Femur (tissue), 1 donor: ENCODE measurements at places on chromosomes 7 and 10.

DNA sequence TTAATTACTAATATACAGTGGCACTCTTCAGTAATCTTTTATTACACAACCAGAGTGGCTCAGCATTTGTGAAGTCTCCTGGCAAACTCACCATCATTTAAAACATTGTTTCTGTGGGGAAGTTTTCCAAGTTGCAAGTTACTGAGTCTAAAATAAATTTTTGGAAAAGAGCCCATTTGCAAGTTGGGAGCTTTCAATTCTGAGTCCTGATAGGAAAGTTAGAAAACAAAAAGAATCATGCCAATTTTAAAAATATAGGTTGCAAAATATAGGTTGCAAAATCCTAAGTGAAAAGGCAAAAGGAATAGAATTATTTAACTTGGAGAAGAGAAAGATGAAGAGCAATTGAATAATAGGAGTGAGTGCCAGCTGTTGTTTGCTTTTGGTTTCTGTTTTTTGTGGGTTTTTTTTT lies 378.8 kb upstream of the C7orf33 start:
- DNase-seq: no peak

DNA sequence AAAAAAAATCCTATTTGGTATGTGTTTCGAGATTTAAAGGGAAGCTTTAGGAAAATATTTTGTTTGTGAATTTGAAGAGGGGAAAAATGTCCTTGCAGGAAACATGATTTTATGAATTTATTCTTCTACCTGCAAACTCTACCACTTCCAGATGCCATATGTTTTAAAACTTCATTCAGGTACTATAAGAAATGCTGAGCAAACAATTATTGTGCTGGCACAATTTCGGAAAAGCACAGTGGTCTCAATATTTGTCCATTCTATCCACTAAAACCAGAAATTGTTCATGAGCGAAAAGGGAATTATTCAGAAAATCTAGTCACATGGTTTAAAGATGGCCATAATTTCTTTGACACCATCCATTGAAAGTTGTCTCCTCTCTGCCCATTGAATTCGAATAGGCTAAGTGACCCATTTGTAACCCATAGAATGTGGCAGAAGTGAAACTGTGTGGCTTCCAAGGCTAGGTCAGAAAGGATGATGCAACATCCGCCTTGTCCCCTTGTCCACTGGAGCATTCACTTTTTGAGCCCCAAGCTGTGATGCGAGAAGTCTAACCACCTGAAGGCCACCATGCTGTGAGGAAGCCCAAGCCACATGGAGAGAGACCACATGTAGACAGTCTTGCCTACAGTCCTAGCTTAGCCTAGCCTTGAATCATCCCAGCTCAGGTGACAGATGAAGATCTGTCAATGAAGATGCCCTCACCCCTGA lies 189.8 kb upstream of the PRKCQ start:
- DNase-seq: no peak

- DNase-seq: no peak
Observed at GRCh38 chr7:143280160-143280559, 4.6 kb upstream of the TMEM139 start.

DNA sequence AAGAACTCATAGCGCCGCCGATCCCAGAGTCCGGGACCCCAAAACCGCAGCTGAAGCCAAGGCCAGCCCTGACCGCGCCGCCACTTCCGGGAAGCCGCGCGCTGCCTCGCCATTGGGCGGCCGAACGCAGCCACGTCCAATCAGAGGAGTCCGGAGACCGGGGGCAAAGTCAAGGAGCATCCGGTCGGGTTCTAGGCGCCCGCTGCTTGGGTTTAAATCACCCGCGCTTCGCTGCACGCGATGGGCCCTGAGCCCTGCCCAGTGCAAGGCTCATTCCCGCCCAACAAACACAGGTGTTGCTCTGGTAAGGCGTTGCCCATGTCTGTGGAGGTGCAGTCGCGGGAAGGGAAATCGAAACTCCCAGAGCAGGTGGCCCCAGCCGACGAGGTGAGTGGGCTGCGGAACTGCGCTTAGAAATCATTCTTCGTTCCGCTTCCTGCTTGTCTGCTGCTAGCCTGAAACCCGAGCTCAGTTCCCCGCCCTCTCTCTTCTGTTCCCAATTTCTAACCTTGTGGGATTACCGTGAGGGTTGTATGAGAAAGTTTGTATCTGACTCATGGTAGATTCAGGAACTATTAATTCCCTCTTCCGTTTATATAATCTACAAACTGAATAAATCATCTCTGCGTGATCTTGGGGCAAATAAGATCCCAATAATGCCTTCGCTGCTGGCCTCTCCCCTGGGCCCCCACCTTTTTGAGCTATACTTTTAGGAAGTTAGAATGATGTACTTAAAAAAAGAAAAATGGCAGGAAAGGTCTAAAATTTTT lies at the start of gene DCLRE1C:
DCLRE1C (minus strand) TSS at position 96 of the 770 bp plus-strand sequence; CDS start at position 10, 86 bp downstream.
- DNase-seq: peak; percentile 96

DNA sequence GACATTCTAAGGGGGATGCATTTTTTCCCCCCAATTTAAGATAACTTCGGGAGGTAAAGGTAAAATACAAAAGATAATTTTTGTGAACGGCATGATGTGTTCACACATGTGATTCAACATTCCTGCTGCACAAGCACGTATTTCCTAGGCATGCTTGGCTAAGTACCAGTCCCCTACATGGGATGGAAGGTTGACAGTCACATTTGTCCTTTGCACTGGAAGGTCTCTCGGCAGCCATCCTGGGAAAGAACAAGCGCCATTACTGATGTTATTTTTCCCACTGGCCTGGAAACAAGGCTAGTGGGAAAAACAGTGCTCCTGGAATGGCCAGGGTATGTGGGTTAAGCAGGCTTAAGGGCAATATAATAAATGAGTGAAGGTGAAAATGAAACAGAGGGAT lies 276.2 kb upstream of the AOAH start:
- no peak for DNase-seq

GRCh38 chr7:117793521-117793920 lies 79.7 kb downstream of the CTTNBP2 start:
- no peak for DNase-seq

DNA sequence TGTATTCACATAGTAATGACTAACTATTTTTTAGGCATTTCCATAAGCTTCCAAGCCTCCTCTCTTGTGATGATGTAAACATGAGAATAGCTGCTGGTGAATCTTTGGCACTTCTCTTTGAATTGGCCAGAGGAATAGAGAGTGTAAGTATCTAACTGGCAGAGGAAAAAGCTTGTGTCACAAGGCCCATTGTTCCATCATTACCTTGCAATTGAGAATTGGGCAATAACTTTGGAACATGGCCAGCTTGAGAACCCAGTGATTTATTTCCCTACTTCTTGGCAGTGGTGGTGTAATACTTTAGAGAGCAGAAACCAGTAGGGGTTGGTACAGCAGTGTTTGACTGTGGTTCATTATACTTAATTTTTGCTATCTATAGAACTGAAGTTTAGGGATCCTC lies 12.0 kb downstream of the IFRD1 start:
- no peak for DNase-seq

GRCh38 chr7:12569673-12570072 lies 847 bp upstream of the SCIN start:
- DNase-seq: no peak

DNA sequence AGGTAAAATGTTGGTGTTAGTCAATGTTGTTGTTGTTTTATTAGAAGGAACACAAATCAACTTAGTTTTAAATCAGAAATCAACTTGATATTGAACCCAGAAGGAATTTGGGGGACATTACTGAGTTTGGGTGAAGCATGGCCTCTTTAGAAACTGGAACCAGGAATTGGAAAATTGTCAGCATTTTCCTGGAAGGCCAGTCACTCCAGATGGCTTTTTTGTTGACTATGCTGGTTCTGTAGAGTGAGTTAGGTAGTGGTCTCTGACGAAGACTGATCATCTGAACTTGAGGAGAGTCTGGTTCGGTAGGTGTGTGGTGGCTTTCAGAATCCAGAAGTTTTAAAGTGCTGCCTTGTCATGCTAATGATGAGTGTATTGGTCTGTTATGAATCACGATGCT lies 111.5 kb downstream of the BMPER start:
- no peak for DNase-seq

GRCh38 chr7:115572111-115572510 lies 458.5 kb downstream of the TFEC start:
- peak; percentile 62 for DNase-seq
